Epithelial cell of umbilical artery (primary cell): ENCODE measurements at places on chromosomes 3 and 15. TPM values are rescaled to one million over a fixed set of nuclear protein-coding genes. Genes with fewer than 3 reads are reported as not detected.

ACVR2B gene
- total RNA-seq, result 2.6 and 4.0 TPM in 2 replicates

SLC27A2 gene
- 0.61 TPM in 1 of 2 replicates, not detected in the other for total RNA-seq

USP13 gene
- total RNA-seq, result 7.1 and 7.8 TPM in 2 replicates

OR4F15 gene
- total RNA-seq, result not detected in 2 replicates

ATR gene
- total RNA-seq, result 26.6 and 33.3 TPM in 2 replicates

CACNA1D gene
- not detected in 2 replicates for total RNA-seq

KIF15 gene
- 15.3 and 19.9 TPM in 2 replicates for total RNA-seq

KBTBD13 gene
- total RNA-seq, result not detected in 2 replicates

PRTG gene
- 2.9 and 4.7 TPM in 2 replicates for total RNA-seq

CPNE9 gene
- total RNA-seq, result not detected in 2 replicates
